ENCODE measurements at places on chromosomes 11 and 22. TPM values are rescaled to one million over a fixed set of nuclear protein-coding genes. Genes with fewer than 3 reads are reported as not detected.
A peak's percentile ranks its signal among the peaks of the same experiment; 100 is the strongest.

EMID1 gene
- total RNA-seq, result 0.29 TPM

CCDC82 gene
- total RNA-seq, result 19.5 TPM

DNA sequence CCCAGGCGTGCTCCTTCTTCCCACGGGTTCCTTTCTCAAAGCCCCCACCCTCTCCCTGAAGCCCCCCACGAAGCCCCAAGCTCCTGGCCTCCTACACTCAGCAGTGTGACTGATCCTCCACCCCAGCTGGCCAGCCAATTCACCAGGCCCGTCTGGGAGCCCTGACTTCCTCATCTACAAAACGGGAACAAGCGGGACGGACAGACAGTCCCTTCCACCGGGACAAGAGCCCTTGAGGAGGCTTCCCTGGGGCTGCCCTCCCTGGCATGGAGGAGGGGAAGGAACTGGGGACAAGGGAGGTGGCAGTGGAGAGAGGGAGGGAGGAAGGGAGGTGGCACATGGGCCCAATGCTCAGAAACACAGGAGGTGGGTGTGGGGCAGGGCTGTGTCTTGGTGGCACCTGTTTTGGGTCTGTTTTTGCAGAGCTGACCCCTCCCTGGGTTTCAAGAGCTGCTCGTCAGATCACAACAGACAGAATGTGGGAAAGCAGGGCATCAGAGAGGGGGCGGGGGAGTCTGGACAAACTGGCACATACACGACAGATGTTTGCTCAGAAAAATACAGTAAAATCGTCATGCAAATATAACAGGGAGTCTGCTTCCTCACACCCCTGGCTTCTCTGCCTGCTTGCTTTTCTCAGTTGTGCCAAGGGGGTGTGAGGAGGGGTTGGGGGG, 56.8 kb downstream of the ELFN2 start:
- H3K36me3 ChIP-seq, result no peaks in the 10 kb centered on the region
- H3K27me3 ChIP-seq, result no peaks in the 10 kb centered on the region
- DNase-seq, result no peak
- no peak overlapping the region for H3K4me3 ChIP-seq
- no peak overlapping the region for H3K27ac ChIP-seq

GRCh38 chr11:122202951-122203456, 87.0 kb upstream of the BLID start:
- H3K4me1 ChIP-seq, result peaks cover 85% of the 10 kb centered on the region
- no peaks in the 10 kb centered on the region for H3K27me3 ChIP-seq
- DNase-seq, result peak; percentile 78
- peaks cover 9% of the 10 kb centered on the region for H3K36me3 ChIP-seq
- peak overlapping the region; percentile 95 for H3K27ac ChIP-seq
- peak overlapping the region; percentile 67 for H3K4me3 ChIP-seq

GRCh38 chr11:22465620-22466019, 127.4 kb downstream of the SLC17A6 start:
- H3K4me1 ChIP-seq, result no peaks in the 10 kb centered on the region
- no peaks in the 10 kb centered on the region for H3K36me3 ChIP-seq
- H3K27ac ChIP-seq, result no peak overlapping the region
- no peak overlapping the region for H3K4me3 ChIP-seq
- no peak for DNase-seq

Measured in osteoblast (primary cell).